RPMI8226 (cell line): ENCODE measurements at places on chromosomes 4 and X.

GRCh38 chr4:19925516-19925915 lies 326.2 kb upstream of the SLIT2 start:
- DNase-seq: no peak

DNA sequence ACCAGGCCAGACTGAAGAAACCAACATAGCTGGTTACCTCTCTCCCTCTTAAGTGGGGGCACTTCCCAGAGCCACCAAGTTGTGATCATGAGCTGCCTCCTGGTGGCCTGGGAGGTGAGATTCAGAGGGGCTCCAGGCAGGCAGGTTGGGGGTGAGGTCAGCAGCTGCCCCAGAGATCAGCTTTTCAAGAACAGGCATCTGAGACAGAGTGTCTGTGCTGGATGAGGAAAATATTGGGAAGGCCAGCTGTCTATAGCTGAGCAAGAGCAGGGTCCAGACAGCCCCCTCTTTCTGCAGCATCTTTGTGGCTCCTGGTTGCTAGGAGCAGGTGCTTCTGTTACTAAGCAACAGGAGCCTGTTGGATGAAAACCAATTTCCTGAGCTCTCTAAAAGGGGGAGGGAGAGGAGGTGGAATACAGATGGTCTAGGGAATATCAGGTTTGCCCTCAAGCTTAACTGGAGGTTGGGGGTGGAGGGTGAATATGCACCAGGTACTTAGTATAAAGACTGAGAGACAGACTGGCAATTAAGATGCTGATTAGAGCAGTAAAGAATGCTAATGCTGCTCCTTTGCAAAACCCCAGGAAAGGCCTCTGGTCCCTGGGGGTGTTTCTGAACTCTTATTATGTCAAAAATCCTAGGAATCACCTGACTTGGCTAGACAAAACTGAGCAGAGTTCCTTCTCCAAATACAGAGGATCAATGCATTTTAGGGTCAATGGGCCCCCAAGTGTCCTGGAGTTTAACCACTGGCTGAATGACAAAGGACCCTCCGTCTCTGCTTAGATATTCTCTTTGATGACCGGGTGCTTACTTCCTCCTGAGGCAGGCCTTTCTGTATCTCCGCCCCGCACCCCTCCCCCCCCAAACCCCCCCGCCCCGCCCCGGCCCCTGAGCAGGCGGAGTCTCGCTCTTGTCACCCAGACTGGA lies 21.4 kb downstream of the ZCCHC13 start:
- no peak for DNase-seq

GRCh38 chrX:68826113-68826980 lies 2.5 kb upstream of the EFNB1 start:
- DNase-seq: no peak

DNA sequence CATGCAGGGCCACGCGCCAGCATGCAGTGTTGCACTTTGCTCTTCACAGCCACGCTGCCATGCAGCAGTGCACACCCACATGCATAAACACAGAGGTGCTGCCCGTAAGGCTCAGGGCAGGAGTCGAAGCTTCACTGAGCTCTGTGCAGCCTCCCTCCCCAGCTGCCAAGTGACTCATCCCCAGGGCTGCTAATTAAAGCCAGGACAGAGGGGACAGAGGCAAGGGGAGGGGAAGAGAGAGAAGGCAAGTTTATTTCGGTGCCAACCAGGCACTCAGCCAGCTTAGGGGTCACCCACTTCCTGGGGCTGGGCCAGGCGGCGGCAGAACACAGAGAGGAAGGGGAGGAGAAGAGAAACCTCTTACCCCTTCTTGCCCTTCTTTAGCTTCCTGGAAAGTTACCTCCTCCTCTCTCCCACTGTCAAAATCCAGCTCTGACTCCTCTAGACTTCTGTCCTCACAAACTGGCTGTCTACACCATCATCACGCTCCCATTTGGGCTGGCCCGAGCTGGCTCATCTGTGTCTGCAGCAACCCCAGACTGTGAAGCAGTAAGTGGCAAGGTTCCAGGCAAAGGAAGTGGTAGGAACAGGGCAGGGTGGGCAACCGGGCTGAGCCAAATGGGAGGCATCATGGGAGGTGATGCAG lies 6.2 kb upstream of the IQSEC2 start:
- peak; percentile 93 for DNase-seq

DNA sequence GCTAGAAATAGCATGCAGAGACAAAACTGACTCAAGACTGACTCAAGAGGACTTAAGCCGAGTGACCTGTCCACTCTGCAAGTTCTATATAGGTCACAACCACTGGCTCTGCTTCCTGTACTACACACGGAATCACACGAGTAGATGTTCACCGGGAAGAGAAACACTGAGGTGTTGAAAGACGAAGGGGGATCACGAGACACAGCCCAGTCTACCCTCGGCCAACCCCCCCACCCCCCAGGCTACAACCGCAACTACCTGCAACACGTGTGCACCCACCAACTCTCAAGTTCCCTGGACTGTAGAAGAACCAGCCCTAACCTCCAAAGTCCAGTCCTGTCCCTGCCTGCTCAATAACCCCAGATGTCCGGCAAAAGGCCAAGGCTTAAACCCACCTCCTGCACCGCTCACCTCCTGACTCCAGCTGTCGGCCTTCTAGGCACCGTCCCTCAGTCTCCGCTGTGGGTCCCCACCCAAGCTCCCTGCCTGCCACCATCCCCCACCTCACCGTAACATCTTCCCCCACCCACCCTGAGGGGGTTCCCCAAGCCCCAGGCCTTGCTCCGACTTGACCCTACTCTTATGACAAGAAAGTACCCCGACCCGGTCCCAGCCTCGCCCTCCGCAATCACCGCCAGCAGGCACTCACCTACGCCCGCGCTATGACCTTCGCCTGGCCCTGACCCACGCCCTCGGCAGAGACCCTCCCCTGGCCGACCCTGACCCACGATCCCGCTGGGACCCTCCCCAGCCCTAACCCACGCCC lies 739 bp downstream of the GAK start:
- peak; percentile 11 for DNase-seq

DNA sequence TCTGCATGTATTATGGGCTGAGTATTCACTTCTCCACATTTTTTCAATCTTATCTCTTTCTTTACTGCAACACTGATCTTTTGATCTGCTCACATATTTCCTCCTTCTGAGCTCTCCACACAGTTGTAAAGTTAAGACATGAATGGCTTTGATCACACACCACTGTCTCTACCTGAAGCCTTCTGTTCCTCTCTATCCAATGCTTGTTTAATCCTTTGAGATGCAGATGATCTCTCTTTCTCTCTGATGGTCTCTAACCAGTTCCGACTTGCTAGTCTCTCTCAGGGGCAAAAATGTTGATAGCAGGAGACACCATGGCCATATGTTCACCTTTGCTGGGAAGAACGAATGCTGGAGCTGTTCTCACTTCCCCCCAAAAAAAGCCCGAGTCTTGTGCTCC lies 162.4 kb downstream of the UNC5C start:
- no peak for DNase-seq

- DNase-seq: no peak
Observed at GRCh38 chrX:97334850-97335249, 451.1 kb downstream of the RPA4 start.

DNA sequence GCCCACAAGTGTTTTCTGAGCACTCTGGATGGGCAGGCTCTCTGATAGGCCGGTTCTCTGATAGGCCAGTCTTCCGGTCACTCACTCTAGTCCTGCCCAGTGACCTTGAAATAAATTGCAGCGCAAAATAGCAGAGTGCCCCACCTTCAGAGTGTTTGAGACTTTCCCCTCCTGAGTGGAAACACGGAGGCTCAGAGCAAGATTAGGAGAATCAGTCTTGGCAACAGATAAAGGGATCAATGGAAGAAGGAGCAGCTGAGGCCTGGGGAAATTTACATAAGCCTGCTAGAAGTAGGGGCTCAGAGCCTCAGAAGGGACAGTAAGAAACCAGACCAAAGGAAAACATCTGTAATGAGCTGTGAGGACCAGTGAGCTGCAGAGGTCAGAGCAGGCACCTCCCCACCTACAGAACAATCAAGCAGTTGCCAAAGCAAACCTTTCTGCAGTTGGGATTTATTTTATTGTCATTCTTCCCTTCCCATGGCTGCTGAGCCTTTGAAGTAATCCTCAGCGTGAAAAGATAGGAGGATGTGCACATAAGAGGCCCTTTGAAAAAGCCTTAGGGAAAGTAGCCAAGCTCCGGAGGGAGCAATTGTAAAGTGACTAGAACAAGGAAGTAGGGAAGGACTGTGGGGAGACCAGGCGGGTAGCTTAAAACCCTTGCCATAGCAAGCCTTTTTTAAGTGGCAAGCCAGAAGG lies 89.1 kb upstream of the TSPAN5 start:
- DNase-seq: no peak

DNA sequence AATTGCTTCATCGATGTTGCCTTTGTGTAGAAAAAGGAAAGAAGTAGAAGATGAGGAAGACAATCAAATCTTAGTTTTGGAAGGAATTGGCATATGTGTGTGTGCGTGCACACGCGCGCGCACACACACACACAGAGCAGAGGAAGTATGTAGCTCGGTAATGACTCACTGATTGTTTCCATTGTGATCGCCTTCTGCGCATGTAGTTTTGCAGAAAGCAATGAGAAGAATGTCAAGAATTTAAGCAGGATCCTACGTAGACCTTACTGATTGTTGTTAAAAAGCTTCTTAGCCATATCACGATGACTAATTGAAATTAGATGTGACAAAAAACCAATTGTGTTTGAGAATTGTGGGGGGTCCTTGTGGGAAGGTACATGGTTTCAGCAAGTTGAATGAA lies 12.8 kb upstream of the LIMCH1 start:
- no peak for DNase-seq

GRCh38 chr4:98289375-98289774 lies 28.2 kb downstream of the RAP1GDS1 start:
- DNase-seq: peak; percentile 3

- no peak for DNase-seq
Observed at GRCh38 chrX:103356130-103356798, at the start of gene TCEAL9. TSS of gene TCEAL9 (plus strand) at chrX:103356506. CDS start at chrX:103357685, 1,179 bp downstream.

DNA sequence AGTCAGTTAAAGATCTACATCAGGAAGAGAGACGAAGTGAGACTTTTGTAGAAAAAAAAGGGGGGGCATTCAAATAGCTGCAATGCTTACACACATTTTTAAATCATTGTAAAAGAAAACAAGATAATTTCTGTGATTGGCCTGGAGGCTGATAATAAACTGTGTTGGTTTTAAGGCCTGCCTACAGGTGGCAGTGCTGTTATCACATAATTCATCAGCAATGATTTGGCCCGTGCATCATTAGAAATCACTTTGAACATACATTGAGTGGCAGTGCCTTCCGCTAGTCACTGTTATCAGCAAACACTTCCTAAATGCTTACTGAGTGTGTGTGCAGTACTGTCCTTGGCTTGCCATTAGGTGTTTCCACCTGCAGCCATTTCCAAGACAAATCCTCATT lies 831.9 kb downstream of the TRIML1 start:
- DNase-seq: peak; percentile 33

DNA sequence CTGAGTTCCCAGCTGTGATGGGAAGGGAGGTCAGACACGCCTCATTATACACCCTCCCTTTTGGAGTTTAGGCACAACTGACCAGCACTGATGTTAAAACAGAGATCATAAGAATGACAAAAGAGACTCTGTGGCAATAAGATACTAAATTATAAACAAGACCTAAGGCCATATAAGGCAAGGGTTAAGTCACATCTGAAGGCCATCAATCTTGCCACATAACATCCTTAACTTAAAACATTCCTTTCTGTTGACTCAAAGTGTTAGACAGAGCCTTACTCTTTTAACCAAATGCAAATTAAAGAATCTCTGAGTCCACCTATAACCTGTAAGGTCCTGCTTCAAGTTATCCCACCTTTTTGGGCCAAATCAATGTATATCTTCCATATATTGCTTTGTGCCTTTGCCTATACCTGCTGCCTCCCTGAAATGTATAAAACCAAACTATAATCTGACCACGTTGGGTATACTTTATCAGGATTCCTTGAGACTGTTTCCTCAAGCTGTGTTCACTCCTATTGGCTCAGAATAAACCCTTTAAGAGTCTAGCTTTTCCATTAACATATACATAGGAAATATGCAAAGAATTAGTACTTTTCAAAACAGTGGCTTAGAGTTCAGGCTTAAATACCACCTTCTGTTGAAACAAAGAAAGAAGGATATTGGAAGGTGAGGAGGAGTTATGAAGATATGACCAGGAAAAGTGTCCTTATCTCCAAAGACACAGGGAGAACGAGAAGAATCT lies 214.4 kb upstream of the PPP1R2C start:
- DNase-seq: no peak

DNA sequence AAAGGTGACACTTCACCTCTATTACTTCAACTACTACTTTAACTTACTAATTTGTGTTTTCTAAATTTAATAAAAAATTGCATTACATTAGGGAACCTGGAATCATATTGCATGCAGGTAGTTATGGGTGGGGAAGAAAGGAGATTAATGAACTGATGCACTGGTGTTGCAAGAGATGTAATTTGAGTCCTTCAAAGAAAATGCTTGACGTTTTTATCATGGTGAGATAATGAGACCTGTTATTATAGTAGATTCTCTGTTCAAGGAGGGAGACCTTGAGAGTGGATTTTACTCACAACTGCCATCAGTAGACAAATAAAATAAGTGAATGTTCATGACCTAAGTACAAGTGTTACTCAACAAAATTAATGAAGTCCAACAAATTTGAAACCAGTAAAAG lies 26.4 kb upstream of the MED14 start:
- no peak for DNase-seq

- DNase-seq: no peak
Observed at GRCh38 chr4:105158837-105159236, 12.2 kb downstream of the TET2 start.

DNA sequence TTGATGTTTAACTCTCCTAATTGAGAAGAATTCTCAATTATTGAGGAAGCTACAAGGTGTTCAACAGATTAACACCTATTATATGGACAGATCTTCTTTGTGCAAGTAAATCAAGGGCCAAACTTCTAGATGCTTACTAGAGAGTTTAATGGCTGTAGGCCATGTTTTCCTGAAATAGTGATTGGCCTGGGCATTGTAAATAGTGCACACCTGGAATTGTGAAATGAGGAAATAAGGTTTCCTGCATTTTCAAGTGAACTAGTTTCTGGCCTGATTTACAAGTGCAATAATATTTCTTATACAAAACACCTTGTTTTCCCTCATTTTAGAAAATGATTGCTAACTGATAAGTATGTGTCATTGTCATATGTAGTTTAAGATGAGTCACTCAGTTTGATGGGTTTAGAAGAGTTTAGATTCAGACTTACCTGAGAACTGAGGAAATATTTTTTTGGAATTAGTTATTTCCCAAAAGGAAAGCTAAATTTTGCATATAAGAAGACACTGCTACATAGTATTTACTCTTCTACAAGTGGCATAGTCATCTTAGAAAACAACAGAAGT lies 21.2 kb downstream of the AFF1 start:
- no peak for DNase-seq

DNA sequence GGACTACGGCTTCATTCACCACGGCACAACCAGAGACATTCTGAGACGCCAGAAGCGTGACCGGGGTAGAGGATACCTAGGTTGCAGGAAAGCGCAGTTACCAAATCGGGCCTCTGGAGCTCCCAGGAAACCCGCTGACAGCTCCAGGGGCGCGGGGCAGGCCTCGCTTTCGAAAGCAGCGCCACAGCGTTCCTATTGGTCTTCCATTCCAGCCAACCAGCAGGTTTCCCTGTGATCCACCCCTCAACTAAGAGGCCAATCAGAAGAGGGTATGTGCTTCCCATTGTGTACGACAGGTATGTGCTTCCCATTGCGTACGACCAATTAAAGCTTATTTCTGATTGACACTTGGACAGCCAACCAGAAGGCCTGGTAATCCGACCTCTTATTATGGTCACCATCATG lies 14.9 kb downstream of the SNX12 start:
- no peak for DNase-seq
